ENCODE measurements at places on chromosomes 5 and 9.

- no peak for DNase-seq
These were observed 61.7 kb upstream of the TAF11L2 start for GRCh38 chr5:17436350-17436749.

DNA sequence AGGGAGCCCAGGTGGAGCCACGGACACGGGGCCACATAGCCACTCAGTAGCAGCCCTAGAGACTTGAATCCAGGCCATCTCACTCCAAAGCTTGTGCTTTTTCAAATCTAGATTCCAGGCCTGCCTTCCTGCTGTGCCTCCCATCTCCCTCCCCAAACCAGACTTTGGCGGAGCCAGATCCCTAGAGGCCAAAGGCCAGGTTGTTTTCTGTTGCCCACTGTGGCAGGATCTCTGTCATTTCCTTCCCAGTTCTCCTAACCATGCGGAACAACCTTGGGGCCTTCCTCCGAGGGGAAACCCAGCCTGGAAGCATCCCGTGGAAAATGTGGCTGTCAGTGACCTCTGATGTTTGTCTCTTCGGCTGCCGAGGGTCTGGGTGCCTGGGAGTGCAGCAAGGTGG is 16.4 kb upstream of the RPS14 start:
- DNase-seq: no peak

DNA sequence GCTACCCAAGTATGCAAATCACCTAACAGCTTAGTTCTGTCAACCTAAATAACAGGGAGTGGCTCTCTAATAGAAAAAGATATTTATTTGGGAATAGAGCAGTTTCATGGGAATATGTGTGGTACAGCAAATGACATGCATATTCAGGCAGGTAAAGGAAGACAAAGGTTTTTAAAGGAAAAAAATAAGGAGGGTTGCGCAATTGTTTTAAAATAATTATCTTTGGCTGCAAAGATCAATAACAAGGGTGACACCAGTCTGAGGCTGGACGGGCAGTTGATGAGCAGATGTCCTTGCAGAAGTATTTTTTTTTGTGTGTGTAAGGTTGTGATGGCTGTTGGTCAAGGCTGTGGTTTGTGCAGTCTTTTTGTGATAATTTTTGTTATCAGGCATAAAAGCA is 332.0 kb downstream of the ARHGEF28 start:
- DNase-seq: no peak

GRCh38 chr5:176803943-176804498 is 6.3 kb upstream of the UNC5A start:
- DNase-seq: no peak

GRCh38 chr9:69757996-69758675 is 1.7 kb downstream of the PTAR1 start:
- no peak for DNase-seq

- DNase-seq: no peak
These were observed 586 bp upstream of the FCHO2 start for GRCh38 chr5:72955143-72955767.

DNA sequence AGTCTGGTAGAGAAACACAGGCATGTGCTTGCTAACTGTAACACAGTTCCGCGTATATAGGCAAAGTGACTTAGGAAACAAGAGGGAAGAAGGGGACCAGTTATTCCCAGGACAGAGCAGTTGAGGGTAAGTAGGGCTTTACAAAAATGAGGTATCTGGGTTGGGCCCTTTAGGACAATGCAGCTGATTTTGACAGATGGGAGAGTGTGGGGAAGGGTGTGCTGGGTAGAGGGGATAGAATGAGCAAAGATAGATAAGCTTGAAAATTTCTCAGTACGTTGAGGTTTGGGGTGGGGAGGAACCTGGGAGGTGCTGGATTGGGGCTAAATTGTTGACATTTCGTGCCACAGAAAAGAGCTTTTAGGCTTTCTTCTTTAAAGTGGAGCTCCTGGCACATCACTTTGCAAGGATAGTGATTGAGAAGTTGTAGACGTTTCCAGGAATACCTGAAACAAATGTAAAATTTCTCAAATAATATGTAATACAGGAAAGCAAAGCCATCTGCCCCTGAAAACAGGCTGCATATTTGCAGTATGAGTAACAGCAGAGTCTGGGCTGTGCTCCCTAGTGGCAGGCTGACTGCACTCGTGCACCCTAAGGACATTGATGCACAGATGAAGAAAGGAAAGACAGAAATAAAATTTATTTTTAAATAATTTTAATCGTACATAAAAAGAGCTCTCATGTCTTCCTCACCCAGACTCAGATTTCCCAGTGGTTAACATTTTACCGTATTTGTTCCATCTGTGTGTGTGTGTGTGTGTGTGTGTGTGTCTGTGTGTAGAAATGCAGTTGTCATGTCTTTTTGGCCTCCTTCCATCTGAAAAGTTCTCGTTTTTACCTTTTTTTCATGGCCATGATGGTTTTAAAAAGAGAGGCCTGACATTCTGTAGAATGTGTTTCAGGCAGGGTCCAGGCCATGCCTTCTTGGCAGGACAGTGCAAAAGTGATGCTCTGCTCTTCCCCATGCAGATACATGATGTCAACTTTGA is 144.9 kb upstream of the DMRT1 start:
- DNase-seq: no peak

GRCh38 chr5:6450319-6450833 is 1.7 kb downstream of the UBE2QL1 start:
- no peak for DNase-seq

DNA sequence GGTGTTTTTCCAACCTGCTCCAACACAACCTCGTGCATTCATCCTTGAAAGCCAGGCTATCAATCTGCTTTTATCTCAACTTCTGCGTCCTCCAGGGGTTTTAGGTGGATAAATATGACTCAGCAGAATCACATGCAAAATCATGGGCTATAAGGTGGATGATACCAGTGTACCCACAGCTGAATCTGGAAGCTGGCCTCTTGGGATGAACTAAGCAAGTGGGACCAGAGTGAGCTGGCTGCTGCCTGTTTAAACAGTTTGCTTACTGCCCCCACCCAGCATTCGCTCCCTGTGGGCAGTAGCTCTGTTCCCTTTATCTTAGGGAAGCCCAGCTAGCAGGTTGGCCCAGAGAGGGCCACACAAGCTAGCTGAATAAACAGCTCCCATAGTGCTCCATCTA is 194.0 kb downstream of the CRB2 start:
- DNase-seq: no peak

DNA sequence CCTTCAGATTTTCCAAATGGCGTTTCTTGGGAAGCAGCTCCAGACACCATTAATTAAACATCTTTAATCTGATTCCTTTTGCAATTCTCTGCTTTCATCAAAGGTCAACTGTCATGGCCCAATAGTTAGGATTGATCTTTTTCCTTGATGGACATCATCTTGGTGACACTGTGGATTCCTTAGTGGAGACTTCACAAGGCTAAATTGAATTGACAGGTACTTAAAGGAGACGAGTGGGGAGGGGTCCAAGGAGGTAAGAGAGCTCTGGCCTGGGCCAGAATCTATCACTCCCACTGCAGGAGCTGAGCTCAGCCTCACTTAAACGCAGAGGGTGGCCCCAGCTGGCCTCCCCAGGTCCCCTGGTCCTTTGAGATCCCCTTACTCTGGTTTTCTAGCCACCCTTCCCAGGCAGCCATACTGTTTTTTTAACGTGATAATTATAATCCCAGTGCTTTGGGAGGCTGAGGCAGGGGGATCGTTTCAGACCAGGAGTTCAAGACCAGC is 9.9 kb upstream of the HMCN2 start:
- DNase-seq: no peak

GRCh38 chr9:2729721-2730120 is 12.4 kb downstream of the KCNV2 start:
- DNase-seq: no peak

GRCh38 chr9:1732670-1733069 is 282.5 kb upstream of the SMARCA2 start:
- DNase-seq: no peak

GRCh38 chr5:105865834-105866233 is 1804.9 kb downstream of the EFNA5 start:
- DNase-seq: no peak

- DNase-seq: no peak
These were observed 14.7 kb upstream of the CXXC5 start for GRCh38 chr5:139633295-139634027.

- DNase-seq: no peak
These were observed 127.9 kb downstream of the PIK3R1 start for GRCh38 chr5:68343421-68343826.

- DNase-seq: peak; percentile 56
These were observed 131.8 kb upstream of the CHD1 start for GRCh38 chr5:99060306-99061261.

DNA sequence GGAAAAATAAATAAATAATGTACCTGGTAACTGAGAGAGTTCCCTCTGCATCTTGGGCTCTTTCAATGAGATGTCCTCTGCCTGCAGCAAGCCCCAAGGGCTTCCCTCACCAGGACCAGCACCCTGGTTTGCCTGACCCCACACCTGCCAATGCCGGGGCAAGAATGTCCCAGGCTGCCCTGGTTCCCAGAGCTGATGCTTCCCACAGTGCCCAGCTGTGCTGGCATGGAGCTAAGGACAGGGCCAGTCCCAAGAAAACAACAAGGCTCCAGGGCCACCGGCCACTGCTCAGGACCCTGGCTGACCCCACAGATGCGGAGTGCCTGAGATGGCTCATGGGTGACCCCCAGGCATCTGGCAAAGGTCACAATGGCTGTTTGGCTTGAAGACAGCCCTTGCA is 123.5 kb downstream of the KCNIP1 start:
- DNase-seq: no peak

DNA sequence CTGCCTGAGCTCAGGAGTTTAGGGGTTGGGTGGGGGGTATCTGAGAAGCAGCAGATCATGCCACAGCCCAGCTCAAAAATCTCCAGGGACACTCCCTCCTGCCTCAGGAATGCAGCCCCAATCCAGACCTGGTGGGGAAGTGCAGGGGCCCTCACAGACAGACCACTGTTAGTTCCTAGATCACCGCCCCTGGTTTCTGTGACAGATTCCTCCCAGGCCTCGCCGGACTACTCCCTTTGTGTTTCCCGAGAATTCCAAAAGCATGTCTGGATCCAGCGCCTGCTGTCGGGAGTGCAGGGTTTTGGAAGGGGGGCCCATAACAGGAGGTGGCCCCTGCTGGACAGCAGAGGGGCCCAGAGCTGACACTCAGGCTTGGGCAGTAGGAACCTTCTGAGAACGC is 74.5 kb downstream of the CTSL start:
- no peak for DNase-seq

DNA sequence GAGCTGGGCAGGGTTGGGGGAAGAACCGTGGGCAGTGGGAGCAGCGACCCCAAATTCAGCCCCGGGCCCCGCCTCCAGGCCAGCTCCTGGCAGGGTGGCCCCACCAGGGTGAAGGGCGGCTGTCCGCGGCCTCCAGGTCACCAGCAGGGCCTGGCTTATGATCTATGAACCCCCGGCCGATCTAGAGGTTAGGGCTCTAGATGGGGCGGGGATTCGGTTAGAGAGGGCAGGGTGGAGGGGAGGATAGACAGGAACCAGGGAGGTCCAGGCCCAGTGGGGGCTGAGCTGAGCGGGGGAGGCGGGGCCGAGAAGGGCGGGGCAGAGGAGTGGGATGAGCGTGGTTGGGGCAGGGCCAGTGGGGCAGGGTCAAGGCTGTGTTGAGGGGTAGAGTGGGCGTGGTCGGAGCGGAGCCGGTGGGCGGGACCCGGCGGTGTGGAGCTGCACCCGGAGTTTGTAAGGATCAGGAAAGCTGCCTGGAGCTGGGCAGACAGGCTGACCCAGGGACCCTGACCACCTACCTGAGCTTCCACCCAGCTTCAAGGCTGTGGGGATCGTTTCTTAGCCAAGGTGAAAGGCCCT is 29.3 kb upstream of the OBP2B start:
- DNase-seq: no peak

- no peak for DNase-seq
These were observed 194.8 kb upstream of the SLC30A5 start for GRCh38 chr5:68898951-68899471.

GRCh38 chr5:73764586-73764985 is 138.6 kb downstream of the ARHGEF28 start:
- no peak for DNase-seq

DNA sequence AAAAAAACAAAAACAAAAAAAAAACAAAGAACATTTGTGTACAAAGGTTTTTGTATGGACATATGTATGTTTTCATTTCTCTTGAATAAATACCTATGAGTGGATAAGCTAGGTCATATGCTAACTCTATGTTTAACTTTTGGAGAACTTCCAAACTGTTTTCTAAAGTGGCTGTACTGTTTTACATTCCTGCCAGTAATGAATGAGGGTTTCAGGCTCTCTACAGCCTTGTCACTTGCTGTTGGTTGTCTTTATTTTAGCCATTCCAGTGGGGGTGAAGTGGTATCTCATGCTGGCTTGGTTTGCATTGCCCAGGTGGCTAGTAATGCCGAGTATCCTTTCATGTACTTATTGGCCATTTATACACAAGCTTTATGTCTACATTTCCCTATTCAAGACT is 9.1 kb upstream of the TRIO start:
- DNase-seq: no peak

- DNase-seq: no peak
These were observed 118.0 kb downstream of the EGFLAM start for GRCh38 chr5:38376404-38376803.

GRCh38 chr9:93057042-93057702 is 1.3 kb upstream of the SUSD3 start:
- DNase-seq: no peak

GRCh38 chr5:150213530-150213929 is 23.7 kb downstream of the SLC6A7 start:
- DNase-seq: no peak

DNA sequence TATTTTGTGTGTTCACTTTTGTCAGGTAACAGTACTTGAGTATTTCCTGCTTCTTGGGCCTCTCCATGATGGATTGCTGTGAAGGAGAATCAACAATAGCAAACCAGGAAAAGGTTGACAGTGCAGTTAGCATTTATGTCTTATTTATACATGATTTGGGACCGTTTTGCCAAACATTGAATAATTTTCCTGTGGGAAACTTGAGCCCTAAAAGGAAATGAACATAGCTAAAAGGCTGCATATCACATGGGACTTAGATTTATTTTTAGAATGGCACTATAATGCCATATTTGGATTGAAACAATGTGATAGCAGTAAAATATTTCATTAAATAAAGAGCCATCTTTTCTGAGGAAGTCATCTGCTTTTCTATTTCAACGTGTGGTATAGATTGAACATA is 15.3 kb downstream of the GPR21 start:
- DNase-seq: no peak

GRCh38 chr9:15372455-15372854 is 50.2 kb upstream of the SNAPC3 start:
- no peak for DNase-seq

- no peak for DNase-seq
These were observed 77.3 kb downstream of the PAM start for GRCh38 chr5:102832445-102832844.

GRCh38 chr5:99083197-99083596 is 154.4 kb upstream of the CHD1 start:
- DNase-seq: no peak

- DNase-seq: no peak
These were observed 277.5 kb downstream of the PLK2 start for GRCh38 chr5:58182287-58182841.

- no peak for DNase-seq
These were observed 30.4 kb downstream of the IRF1 start for GRCh38 chr5:132459983-132460838.

DNA sequence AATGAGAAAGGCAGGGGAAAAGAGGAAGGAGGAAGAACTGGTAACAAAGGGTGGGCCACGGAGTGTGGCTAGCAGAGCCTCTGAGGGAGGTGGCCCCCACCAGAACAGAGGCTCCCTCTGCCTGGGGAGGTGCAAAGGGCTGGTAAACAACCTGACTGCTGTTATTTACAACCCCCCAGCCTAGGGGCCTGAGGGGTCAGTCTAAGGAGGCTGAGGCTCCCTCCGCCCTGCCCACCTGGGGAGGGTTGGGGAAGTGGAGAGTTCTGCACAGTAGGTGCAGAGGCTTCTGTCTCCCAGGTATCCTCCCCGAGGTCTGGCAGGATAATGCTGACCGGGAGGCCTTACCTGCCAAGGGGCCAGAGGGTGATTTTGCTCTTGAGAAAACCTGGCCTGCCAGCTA is 35.6 kb upstream of the SMU1 start:
- DNase-seq: no peak
